Stimulated activated CD4-positive, alpha-beta T cell treated with anti-CD3 and anti-CD28 coated beads, Interleukin-1b, Interleukin-23, amount 100 ng/mL, for 4 hours (primary cell): ENCODE measurements at places on chromosomes 2 and 18.

DNA sequence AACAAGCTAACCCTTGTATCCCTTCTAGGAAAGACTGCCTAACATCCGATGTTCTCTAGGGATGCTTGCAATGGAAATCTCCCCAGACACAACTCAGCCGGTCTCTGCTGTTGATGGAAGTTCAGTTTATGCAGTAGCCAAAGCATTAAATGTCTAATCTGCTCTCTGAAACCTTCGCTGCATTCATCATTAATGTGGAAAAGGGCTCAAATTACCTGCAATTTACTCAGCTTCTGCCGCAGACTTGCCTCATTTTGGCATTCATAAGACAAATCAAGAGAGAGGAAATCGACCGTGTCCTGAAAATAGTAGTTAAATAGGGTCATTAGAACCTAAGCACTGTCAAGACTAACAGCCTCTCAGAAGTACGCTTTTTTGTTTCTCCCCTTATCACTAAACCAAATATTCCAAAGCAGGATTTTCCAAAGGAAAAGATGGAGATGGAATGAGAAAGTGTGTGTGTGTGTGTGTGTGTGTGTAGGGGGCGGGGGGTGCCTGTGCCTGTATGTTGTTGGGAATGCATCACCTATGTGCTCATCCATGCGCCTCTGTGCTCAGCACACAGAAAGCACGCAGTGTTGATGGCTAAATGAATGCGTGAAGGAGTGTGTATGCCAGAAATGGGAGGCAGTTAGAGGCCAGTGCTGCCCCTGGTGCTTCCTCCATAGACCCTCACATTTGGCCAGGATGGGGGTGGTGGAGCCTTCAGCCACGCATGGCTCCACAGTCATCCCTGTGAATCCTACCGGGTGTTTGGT is 7.4 kb downstream of the LCT start:
- no peak for DNase-seq

- no peak for DNase-seq
These were observed 709 bp downstream of the PTPN2 start for GRCh38 chr18:12883372-12883683.

DNA sequence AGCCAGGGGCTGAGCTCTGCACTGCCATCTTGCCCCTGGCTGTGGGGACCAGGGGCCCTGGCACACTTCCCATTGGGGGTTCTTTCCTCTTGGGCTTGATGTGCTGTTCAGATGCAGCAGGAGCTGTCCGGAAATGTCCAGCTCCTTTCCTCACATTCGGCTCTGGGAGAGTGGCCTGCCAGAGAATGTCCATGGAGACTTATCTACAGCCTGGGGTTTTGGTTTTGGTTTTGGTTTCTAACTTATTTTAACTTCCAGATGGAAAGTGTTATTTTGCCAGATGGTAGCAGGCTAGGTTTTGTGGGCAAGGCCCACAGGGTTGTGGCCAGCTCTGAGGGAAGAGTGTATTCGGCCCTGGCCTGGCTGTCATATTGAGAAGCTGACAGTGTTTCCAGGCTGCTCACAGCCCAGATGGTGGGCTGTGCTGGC is 177.3 kb downstream of the ANKRD30B start:
- no peak for DNase-seq

DNA sequence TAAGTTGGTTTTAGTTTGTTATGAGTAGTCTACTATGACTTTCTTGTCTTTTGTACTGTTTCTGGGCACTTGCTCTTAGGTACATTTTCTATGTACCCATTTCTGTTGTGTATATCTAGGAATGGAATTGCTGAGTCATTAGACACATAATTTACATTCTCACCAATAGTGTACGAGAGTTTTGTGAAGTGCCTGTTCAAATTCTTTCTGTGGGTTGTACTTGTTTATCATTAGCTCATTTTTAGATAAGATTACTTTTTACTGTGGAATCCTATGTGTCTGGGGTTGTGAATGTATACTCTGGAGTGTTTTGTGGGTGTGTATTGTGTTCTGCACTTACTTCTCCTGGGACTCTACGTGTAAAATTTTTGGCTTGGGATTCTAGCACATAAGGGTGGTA is 36.6 kb upstream of the CD28 start:
- no peak for DNase-seq

DNA sequence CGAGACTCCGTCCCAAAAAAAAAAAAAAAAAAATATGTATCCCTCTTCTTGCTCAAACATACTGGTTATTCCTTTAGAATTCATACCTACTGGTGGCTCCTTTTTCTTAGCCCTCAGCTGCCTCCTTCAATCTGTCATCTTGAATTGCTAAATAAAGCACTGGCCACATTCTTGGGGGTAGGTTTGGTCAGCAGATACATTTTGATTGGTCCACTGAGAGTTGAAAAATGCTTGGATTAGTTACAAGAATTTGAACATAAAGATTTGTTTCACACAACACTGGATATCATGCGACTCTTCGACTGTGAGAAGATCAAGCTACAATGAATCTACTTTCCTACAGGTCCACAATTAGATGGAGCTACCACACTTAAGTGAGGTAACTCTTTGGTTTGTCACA is 906.1 kb upstream of the SLC39A10 start:
- no peak for DNase-seq

GRCh38 chr2:128401680-128402079 is 83.0 kb upstream of the HS6ST1 start:
- no peak for DNase-seq

GRCh38 chr18:75360215-75360614 is 67.3 kb downstream of the SMIM21 start:
- no peak for DNase-seq

DNA sequence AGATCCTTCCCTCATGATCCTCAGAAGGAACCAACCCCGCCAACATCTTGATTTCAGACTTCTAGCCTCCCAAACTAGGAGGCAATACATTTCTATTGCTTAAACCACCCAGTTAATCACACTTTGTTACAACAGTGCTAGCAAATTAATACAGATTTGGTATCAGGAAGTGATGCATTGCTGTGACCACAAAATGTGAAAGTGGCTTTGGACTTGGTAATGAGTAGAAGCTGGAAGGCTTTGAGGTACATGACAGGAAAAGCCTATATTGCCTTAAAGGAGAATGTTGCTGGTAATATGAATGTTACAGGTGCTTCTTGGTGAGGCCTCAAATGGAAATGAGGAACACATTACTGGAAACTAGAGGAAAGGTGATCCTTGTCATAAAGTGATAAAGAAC is 260.3 kb downstream of the SATB2 start:
- no peak for DNase-seq

- peak; percentile 66 for DNase-seq
These were observed at the start of gene ANKMY1 for GRCh38 chr2:240557808-240558207. ANKMY1 (minus strand) TSS chr2:240557988; CDS start chr2:240557335, 653 bp downstream.

- no peak for DNase-seq
These were observed 544.4 kb upstream of the SETBP1 start for GRCh38 chr18:44136326-44136725.

DNA sequence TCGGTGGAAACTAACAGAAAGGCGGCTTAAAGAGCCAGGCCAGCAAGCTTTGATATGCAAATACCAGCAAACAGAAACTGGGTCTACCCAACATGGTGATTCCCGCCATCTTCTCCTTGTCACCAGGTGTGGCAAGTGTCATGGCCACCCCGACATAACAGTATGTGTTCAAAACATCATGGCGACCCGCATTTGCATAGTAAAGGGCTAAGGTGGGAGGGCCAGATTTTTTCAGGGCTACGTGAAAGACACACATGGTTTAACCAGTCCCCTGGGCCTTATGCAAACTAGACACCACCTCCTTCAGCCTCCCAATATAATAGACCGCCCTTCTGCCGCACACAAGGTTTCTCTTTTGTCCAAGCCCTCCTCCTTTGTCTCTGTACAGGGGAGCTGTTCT is 260.4 kb downstream of the METTL4 start:
- no peak for DNase-seq

GRCh38 chr2:191565120-191565519 is 112.8 kb upstream of the NABP1 start:
- no peak for DNase-seq

DNA sequence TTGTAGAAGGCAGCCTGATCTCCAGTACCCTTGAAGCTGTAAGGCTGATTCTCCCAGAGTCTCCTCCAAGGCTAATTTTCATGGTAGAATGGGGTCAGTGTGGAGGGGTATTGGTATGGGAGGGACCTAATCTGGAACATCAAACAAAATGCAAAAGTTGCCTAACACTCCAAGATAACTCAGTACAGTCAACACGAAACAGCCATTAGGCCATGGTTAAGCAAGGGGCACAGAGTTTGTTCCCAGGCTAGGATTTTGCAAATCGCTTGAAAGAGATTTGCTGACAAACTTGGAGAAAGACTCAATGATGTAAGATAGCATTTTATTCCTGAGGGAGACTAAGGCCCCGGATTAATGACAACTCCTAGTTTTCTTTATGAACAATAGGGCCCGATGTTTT is 5.4 kb downstream of the PID1 start:
- DNase-seq = no peak

GRCh38 chr2:136136931-136137330 is 19.0 kb upstream of the CXCR4 start:
- DNase-seq = no peak

GRCh38 chr2:46439582-46439981 is 39.8 kb upstream of the TMEM247 start:
- DNase-seq = no peak

- DNase-seq = no peak
These were observed 393.8 kb upstream of the HNMT start for GRCh38 chr2:137570484-137570883.

- DNase-seq = peak; percentile 1
These were observed 79.4 kb downstream of the TMEM182 start for GRCh38 chr2:102841107-102841840.

- no peak for DNase-seq
These were observed 55.3 kb downstream of the EDAR start for GRCh38 chr2:108933691-108934117.

GRCh38 chr2:122023059-122023864 is 267.8 kb downstream of the TSN start:
- no peak for DNase-seq

DNA sequence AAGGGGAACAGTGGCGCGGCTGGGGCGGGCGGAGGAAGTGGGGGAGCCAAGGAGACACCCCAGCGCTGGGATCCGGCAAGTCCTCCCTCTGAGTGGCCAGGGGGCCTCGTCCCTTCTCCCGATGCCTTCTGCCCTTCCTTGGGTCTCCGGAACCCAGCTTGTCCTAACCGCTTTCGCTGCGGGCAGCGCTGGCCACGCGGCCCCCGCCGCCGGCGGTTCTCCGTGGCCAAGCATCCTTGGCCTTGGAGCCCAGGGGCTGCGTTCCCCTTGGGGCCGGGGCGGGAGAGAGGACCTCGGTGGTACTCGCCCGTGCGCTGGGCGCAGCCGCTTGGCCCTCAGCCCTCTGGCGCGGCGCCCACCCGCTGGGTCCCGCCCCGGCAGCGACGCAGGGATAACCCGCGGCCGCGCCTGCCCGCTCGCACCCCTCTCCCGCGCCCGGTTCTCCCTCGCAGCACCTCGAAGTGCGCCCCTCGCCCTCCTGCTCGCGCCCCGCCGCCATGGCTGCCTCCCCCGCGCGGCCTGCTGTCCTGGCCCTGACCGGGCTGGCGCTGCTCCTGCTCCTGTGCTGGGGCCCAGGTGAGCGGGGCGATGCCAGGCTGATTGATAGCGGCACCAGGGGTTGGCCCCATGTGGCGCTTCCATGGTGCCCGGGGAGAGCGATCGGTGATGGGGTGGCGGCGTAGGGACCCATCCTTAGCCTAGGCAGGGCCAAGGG is 128.7 kb downstream of the UXS1 start:
- DNase-seq = no peak

GRCh38 chr2:172090044-172090961 is 5.0 kb downstream of the DLX1 start:
- DNase-seq = no peak

- DNase-seq = no peak
These were observed 89.9 kb upstream of the RANBP2 start for GRCh38 chr2:108629417-108629816.

DNA sequence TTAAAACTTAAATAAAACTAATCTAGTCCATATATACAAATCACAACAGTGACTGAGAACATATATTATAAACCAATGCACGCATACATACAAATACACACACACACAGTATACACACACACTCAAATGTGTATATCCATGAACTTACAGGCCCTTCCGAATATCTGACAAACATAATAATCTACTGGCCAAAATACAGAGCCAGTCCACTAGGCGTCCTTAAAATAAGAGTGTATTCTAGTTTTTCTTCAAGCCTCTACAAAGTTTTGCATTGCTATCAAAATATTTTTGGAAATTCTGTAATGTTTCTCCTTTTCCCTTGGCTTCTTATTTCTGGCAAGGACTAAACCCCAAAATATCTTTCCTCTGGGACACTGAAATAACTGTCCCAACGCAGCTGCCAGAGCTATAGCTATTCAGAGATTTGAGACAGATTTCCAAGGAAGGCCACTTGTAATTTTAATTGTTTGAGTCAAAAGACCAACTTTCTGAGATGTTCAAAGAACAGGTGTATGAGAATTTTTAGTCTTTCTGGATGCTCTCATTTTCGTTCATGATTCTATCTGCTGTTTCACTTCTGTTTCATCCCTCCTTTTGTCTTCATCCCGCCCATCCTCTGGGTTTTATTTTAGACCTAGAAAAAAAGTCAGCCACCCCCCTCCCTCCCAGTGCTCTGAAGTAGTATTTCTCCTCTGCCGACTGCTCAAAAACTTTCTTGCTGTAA is 24.1 kb upstream of the SP3 start:
- DNase-seq = no peak

- DNase-seq = no peak
These were observed 39.9 kb downstream of the TMEM178A start for GRCh38 chr2:39705638-39706037.

- no peak for DNase-seq
These were observed 537 bp upstream of the ZC3H15 start for GRCh38 chr2:186485576-186485870.

DNA sequence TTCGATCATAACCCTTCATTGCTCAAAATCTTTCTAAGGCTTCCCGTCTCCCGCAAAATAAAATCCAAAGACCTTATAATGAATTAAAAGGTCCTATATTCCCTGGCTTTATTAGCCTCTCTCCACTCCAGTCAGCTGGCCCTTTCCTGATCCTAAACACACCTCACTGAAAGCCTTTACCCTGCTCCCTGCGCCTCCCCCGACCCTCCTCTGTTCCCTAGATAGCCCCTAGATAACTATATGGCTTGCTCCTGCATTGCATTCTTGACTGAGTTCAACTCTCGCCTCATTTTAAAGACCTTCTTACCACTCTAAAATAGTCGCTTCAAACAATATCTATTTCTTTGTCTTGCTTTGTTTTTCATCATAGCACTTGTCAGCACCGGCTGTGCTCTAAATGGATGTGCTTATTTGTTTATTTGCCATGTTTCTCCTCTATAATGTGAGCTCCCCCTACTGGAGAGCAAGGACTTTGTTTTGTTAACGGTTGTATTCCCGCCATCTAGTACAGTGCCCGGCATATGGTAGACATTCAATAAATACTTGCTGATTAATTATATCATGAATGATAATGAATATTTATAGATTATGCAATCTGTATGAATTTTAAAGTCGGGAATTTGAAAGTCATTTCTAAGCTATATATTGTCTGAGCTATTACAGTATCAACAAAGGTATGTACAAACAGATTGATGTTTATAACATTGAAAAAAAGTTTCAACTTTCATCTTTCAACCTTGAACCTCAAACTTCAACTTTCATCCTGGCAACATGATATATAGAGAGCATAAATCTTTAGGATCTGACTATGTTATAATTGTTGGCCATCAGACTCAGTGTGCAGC is 32.4 kb upstream of the VIT start:
- DNase-seq = no peak

- no peak for DNase-seq
These were observed 22.0 kb upstream of the PNO1 start for GRCh38 chr2:68135448-68136320.

- DNase-seq = no peak
These were observed 278.7 kb downstream of the NRXN1 start for GRCh38 chr2:50753234-50753633.

- no peak for DNase-seq
These were observed 4.0 kb downstream of the REV1 start for GRCh38 chr2:99485824-99486223.
